Epithelial cell of proximal tubule (primary cell): ENCODE measurements at places on chromosomes 12 and 14. TPM values are rescaled to one million over a fixed set of nuclear protein-coding genes. Genes with fewer than 3 reads are reported as not detected.

GLI1 gene
- 0.51 TPM in 1 of 2 replicates, not detected in the other for total RNA-seq

ACRBP gene
- 0.58 TPM in 1 of 2 replicates, not detected in the other for total RNA-seq

NTF3 gene
- total RNA-seq = 1.9 and 2.1 TPM in 2 replicates

FOXN4 gene
- not detected in 2 replicates for total RNA-seq

CKB gene
- total RNA-seq = 492 and 789 TPM in 2 replicates

AQP6 gene
- not detected in 2 replicates for total RNA-seq

GLT1D1 gene
- total RNA-seq = 0.14 and 0.46 TPM in 2 replicates

PPFIA2 gene
- total RNA-seq = 0.06 and 0.80 TPM in 2 replicates

DNA sequence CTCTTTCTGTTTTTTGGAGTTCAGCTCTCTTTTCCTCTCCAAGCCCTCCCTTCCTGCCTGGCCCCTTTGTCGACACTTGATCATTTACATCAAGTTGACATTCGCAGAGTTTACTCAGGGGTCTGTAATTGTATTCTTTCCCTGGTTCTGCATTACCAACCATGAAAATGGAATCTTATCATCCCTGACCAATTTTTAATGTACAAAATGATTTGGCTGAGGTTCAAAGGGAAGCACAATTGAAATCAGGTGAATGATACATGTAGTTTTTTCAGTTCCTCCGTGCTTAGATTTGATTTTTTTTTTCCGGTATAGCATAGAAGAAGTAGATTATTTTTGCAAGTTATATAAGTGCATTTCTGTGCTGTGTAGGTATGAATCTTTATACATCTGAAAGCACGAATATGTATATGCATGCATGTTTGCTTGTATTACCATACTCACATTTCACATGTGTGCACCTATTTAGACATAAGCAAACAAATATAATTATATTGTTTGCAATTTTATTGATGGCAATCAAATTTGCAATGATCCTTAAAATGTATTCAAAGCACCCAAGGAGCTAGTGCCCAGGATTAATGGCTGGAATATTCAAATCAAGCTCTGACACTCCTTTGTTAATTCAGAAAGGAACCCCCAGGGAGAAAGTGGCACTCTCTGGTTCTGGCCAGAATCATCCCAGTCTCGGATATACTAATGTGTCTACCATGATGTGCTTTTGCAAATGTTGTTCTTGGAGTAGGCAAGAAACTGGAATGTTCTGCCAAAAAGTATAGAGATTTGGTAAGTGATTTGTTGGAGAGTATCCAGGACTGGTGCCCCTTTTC is 189.3 kb downstream of the VRK1 start:
- DNase-seq = no peak

- DNase-seq = no peak
These were observed 6.4 kb upstream of the GAS2L3 start for GRCh38 chr12:100566887-100567637.

DNA sequence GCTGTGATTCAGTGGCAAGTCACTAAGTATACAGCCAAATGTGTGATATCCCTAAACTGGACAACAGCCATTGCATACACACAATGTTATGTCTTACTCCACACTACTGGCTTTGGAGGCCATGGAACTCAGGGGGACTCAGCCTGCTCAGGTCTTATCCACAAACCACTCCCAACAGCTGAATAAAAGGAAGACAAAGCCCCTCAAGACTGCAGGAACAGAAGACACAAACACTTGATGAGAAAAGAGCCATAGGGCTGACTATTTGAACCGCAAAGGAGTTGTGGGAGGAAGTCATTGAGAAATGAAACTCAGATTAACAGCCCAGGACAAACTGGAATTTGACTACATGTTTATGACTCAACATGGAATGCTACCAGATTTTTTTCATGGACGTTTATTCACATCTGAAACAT is 40.9 kb downstream of the PTGER2 start:
- peak; percentile 93 for DNase-seq

GRCh38 chr12:131380220-131380964 is 330.5 kb upstream of the SFSWAP start:
- no peak for DNase-seq

- DNase-seq = no peak
These were observed 325.8 kb upstream of the DIO3 start for GRCh38 chr14:101235335-101236103.

GRCh38 chr12:89949457-89950195 is 241.0 kb upstream of the ATP2B1 start:
- peak; percentile 58 for DNase-seq

- no peak for DNase-seq
These were observed 1.7 kb upstream of the TMPO start for GRCh38 chr12:98513379-98514322.

DNA sequence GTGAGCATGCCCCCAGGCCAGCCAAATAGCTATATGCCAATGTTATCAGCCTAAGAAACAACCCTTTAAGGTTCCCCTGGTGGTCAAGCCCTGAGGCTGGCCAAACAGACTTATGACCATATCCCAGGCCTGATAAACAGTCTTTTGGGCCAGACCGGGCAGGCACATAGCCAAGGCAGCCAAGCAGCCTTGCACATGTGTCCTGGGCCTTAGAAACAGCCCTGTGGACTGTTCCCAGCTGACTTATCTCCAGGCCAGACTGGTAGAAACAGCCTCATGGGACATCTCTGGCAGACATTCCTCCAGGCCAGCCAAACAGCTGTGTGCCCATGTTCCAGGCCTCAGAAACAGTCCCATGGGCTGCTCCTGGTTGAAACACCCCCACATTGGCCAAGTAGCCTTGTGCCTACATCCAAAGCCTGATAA is 295.0 kb upstream of the MGAT4C start:
- DNase-seq = no peak

DNA sequence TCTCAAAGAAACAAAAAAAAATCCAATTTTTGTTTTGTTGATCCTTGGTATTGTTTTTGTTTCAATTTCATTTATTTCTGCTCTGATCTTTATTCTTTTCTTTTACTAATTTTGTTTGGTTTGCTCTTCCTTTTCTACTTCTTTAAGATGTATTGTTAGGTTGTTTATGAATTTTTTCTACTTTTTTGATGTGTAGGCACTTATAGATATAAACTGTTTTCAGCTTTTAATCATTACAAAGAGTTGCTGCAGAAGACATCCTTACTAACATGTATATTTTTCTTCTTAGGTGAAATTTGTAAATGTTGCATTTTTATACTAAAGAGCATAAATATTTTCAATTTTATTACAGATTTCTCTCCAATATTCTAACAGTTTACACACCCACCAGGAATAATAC is 69.8 kb downstream of the KNTC1 start:
- no peak for DNase-seq

DNA sequence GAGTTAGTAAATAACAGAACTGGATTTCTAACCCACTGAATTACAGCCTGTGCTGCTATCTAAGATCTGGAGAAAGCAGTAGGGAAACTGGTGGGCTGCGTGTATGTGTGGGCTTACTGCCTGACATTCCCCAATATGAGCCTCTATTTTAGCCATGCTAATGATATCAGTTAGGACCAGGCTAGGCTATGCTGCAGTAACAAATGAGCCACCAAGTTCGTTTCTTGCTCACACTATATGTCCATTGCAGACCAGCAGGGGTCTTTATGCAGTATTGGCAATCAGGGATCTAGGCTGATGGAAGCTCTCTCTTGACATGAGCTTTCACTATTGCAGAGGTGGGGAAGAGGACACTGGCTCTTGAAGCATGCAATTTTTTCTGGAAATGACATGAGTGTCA is 40.4 kb downstream of the FOS start:
- no peak for DNase-seq

DNA sequence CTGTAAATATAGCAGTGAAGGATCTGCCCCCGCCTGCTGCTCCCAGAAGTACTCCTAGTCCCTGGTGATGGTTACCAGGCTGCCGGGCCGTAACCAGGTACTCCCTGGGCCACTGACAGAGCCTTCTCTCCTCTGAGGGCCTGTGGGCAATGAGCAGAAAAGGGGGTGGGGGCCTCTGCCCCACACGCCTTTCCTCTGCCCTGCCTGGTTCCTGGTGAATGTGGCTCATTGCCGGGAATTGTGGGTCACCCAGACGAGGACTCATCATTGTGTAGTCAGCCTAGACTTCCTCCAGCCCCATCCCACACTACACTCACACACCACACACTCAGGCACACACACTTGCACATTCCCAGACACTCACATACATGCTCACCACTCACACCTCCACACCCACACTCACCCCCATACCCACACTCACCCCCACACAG is 35.7 kb upstream of the ACTN1 start:
- no peak for DNase-seq

GRCh38 chr12:15530361-15530760 is 208.1 kb downstream of the PTPRO start:
- no peak for DNase-seq

GRCh38 chr12:26150736-26151450 is 26.1 kb upstream of the BHLHE41 start:
- DNase-seq = peak; percentile 77

DNA sequence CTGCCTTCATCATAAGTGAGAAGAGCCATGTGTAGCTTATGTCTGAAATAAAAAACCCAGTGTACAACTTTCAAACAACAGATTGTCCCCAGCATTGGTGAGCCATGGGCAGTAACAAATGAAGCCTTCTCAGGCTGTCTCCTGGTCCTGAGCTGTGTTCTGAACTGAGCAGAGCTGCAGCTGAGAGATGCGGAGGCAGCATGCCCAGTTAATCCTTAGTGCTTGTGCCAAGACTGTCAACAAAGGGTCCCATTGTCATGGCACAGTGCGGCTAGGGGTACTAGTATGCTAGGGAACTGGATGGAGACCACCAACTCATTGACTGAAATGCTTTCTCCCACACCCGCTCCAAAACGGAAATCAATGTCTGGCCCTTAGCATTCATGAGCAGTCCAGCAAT is 154.3 kb downstream of the RMST start:
- DNase-seq = no peak
